Naive thymus-derived CD8-positive, alpha-beta T cell (primary cell): ENCODE measurements at places on chromosomes 1 and 21.

DNA sequence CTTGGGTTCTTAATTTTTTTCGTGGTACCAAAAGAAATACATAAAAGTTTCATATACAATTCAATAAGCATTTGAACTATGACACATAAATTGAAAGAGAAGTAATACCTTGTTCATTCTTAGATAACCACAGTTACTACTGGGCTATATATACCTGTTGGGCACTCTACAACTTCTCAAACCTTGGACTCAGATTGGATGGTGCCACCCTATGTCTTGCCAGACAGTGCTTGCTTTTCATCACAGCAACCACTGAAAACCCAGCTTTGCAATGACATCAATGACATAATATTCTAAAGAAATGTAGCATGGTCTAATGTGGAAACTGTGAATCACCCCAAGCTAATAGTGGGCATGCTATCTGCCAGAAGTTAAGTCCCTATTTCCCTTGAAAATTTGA is 62.8 kb upstream of the DPH5 start:
- no peaks in the 10 kb centered on the region for H3K27me3 ChIP-seq
- H3K27ac ChIP-seq: peak overlapping the region; percentile 80
- no peak overlapping the region for H3K4me3 ChIP-seq
- DNase-seq: no peak
- peaks cover 24% of the 10 kb centered on the region for H3K4me1 ChIP-seq

- H3K27ac ChIP-seq: no peak overlapping the region
- H3K4me3 ChIP-seq: no peak overlapping the region
- no peaks in the 10 kb centered on the region for H3K4me1 ChIP-seq
- no peak for DNase-seq
- H3K36me3 ChIP-seq: no peaks in the 10 kb centered on the region
- peaks cover 33% of the 10 kb centered on the region for H3K27me3 ChIP-seq
Observed at GRCh38 chr1:20594746-20595145, 5.8 kb downstream of the CDA start.

DNA sequence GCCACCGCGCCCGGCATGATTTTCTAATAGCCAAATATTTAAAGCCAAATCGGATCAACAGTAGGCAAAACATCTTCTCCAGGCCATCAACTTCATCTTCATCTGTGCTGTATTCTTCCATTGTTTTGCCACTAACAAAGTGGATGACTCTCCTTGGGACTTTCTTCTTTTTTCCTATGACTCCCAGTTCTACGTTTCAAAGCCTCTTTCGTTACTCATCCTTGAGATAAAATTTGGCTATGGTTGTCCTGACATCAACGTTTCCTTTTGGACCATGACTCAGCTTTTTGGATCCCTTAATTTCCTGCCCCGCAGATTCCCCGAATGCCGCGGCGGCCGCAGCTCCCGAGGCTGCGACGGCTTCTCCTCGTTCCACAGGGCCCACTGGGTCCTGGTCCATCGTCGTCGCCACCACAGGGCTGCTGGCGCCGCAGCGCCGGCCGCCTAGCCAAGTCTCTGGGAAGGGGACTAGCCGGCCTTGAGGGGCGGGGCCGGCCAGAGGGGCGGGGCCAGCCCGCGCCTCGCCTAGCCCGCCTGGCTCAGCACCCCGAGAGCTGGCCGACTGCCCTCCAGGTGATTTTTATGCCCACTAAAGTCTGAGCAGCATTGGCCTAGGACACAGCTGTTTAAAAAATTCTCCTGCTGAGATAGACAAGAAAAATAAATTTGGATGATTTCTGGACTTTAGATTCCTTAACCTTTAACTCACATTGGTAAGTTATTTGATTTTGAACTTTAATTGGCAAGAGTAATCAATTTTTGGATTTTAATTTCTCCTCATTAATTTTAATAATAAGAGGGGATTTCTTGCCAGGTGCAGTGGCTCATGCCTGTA is 93.9 kb downstream of the ADCY10 start:
- H3K4me1 ChIP-seq: peaks cover 6% of the 10 kb centered on the region
- no peak overlapping the region for H3K27ac ChIP-seq
- H3K27me3 ChIP-seq: peaks cover 9% of the 10 kb centered on the region
- H3K36me3 ChIP-seq: no peaks in the 10 kb centered on the region
- peak overlapping the region; percentile 47 for H3K4me3 ChIP-seq
- DNase-seq: no peak

GRCh38 chr1:238252033-238252802 is 361.5 kb upstream of the ZP4 start:
- H3K36me3 ChIP-seq: no peaks in the 10 kb centered on the region
- H3K27me3 ChIP-seq: no peaks in the 10 kb centered on the region
- H3K4me1 ChIP-seq: no peaks in the 10 kb centered on the region
- H3K27ac ChIP-seq: no peak overlapping the region
- H3K4me3 ChIP-seq: no peak overlapping the region

DNA sequence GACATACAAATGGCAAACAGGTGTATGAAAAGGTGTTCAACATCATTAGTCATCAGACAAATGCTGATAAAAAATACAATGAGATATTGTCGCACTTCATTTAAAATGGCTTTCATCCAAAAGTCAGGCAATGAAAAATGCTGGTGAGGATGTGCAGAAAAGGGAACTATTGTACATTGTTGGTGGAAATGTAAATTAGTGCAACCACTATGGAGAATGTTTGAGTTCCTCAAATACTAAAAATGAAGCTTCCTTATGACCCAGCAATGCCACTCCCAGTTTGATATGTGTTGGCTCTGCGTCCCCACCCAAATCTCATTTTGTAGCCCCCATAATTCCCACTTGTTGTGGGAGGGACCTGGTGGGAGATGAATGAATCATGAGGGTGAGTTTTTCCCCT is 309.7 kb upstream of the ZRANB2 start:
- H3K27me3 ChIP-seq: no peaks in the 10 kb centered on the region
- no peak for DNase-seq
- H3K27ac ChIP-seq: no peak overlapping the region
- H3K4me1 ChIP-seq: no peaks in the 10 kb centered on the region
- peaks cover 2% of the 10 kb centered on the region for H3K36me3 ChIP-seq

GRCh38 chr1:26284597-26285347 is 4.9 kb downstream of the SH3BGRL3 start:
- H3K27me3 ChIP-seq: no peaks in the 10 kb centered on the region
- peak overlapping the region; percentile 96 for H3K27ac ChIP-seq
- peaks cover 8% of the 10 kb centered on the region for H3K36me3 ChIP-seq
- peaks cover 91% of the 10 kb centered on the region for H3K4me1 ChIP-seq
- H3K4me3 ChIP-seq: peak overlapping the region; percentile 93
- peak; percentile 84 for DNase-seq

- H3K4me1 ChIP-seq: peaks cover 24% of the 10 kb centered on the region
- H3K27ac ChIP-seq: no peak overlapping the region
- no peaks in the 10 kb centered on the region for H3K27me3 ChIP-seq
- no peak for DNase-seq
- H3K36me3 ChIP-seq: peaks cover 19% of the 10 kb centered on the region
Observed at GRCh38 chr21:36263797-36264196, 56.2 kb upstream of the MORC3 start.

DNA sequence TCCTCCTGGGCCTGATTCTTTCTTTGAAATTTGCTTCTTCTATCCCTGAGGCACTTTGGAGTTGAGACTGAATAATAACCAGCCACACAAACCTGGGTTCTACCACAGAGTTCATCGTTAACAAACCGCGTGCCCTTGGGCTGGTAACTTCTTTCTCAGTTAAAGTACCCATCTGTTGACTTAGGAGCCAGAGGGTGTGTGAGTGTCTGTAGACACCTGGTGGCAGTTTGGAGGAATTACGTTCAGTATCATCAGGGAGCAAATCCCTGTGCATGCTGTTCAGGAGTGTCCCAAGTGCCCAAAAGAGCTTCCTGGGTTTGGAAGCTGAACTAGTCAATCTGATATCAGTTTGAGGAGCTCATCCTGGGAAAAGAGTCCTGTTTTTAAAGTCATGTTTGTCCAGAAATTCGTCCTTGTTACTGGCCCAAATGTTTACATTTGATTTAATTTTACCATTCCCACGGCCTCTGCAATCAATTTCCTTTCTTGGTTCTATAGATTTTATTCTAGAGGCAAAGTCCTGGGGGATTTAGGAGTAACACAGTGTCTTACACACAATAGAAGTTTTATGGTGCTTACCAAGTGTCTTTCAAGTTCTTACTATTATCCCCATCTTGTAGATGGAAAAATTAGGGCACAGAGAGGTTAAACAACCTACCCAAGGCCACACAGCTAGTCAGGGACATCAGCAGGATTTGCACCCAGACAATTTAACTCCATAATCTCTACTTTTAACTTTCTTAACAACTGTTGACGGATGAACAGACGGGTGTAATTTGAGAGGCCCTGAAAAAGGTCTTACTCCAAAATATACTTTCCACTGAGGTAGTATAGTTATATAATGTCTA is 26.7 kb upstream of the RPTN start:
- H3K27me3 ChIP-seq: peaks cover 5% of the 10 kb centered on the region
- H3K4me1 ChIP-seq: no peaks in the 10 kb centered on the region
- no peak overlapping the region for H3K4me3 ChIP-seq
- H3K27ac ChIP-seq: no peak overlapping the region
